ENCODE measurements at places on chromosomes 1 and 21.
A peak's percentile ranks its signal among the peaks of the same experiment; 100 is the strongest.

GRCh38 chr21:44836666-44837471 lies 19.0 kb upstream of the SUMO3 start:
- DNase-seq = peak; percentile 42

- DNase-seq = no peak
These were observed 121.3 kb downstream of the SEC16B start for GRCh38 chr1:177848577-177848976.

DNA sequence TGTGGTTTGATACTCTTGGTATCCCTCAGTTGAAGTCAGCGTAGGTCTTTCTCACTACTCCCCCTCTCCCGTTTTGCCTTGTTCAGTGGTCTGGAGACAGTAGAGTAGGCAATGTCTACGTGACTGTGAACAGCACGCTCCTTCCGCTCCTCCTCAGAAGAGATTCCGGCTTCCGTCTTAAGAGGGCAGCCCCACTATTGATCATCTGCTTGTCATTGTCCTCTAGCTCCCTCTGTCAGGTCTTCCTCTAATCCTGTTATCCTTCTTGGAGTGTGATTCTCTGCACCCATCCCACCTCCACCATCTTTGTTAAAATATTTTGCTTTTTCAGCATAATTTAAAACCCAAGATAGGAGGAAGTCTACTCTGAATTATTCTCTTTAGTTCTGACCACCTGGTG lies 129.9 kb upstream of the KCNK2 start:
- no peak for DNase-seq

- no peak for DNase-seq
These were observed 60.7 kb downstream of the ACOT7 start for GRCh38 chr1:6332821-6333220.

DNA sequence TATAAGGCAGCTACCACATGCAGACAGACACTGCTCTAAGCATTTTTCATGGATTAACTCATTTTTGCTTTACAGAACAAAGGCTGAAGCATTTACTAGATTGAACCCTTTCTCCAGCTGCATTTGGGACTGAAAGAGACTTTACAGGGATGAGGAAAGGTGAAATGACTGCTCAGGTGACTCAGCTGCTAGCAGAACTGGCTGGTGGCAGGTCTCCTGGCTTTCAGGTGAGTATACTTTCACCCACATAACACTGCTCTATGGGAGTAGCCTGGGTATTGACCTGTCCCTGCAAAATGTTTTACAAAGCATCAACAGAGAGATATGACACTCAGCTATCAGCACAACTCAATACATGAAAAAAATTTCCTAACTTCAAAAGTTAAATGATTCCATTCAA lies 2.6 kb upstream of the CCDC185 start:
- DNase-seq = no peak

DNA sequence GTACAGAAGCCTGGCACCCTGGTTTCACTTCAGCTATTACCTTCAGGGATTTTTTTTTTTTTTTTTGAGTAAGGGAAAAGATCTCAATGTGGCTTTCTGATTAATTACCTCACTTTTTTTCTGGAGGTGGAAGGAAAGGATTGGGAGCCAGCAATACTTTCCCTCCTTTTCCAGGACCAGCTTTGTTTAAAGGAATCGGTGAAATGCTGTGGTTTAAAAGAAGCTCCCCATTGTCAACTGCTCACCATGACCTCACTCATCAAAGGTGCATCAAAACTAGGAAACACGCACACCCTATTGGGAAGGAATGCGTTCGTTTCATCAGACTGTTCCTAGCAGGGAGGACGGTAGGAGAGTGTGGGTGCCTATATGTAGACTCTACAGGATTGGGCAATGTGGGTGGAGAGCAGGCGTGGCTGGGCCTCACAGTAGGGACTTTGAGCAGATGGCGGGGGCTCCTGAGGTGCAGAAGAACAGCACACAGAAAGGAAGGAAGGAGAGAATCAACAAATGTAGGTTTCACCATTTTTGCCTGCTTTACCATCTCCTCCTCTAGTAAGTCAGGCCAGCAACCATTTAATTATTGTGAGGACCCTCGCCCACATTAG lies 13.0 kb downstream of the PHGDH start:
- DNase-seq = no peak

DNA sequence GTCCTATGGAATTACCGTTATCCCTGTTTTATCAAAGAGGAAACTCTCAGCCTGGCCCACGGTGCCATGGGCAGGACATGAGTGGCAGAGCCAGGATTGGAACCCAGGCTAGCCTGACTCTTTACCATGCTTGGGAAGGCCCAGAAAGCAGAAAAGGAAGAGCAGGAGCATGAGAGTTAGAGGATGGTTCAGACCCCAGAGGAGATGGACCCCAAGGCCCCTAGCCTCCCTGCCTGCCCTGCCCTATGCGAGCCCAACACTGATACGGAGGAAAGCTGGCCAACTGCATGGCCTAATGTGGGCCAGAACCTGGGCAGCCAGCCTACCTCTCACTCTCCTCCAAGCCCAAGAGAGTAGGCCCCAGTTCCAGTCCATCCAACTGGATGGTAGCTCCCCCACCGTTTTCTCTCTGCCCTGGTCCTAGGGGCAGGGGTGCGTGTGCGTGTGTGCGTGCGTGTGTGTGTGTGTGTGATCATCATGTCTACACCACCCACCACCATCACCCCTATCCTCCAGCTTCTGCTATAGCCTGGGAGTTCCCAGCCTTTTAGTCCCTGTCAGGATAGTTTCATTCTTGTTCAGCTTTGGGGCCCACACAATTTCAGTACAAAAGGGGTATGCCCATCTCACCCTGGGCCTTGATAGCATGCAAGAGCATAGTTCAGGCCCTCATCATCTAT lies 15.4 kb upstream of the MEX3A start:
- no peak for DNase-seq

DNA sequence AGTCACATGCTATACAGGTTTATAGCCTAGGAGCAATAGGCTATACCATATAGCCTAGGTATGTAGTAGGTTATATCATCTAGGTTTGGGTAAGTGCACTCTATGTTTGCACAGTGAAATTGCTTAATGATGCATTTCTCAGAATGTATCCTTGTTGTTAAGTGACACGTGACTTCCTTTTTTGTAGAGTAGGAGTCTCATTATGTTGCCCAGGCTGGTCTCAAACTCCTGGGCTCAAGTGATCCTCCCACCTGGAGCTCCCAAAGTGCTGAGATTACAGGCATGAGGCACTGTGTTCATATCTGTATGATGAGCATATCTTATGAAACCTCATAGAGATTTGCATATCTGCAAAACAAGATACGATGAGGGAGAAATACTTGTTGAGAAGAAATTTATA lies 13.8 kb upstream of the ABCB10 start:
- DNase-seq = peak; percentile 15

DNA sequence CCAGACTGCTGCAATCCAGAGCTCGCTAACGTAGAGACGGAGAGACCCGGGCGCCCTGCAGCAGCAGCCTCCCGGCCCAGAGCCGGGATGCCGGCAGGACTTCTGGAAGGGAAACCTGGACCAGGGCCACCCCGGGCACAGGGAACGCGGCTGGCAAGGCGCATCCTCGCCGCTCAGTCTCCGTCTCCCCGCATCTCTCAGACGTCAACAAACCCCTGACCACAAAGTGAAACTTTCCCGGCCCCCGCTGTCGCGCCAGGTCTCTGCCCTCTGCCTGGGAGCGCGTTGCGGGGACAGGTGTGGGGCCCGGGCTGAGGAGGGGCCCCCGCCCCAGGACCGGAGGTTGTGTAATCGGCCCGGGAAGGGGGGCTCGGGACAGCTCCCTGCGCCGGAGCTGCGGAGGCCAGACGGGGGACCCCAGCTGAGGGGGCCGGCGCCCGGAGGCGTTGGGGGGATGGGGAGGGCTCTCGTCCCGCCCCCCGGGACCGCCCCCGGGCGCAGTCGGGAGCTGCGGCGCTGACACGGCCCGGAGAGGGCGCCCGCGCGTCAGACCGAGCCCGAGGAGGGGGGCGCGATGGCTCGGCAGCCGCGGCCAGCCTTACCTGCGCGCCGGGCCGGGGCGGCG lies 116.6 kb upstream of the HIVEP3 start:
- DNase-seq = peak; percentile 79

DNA sequence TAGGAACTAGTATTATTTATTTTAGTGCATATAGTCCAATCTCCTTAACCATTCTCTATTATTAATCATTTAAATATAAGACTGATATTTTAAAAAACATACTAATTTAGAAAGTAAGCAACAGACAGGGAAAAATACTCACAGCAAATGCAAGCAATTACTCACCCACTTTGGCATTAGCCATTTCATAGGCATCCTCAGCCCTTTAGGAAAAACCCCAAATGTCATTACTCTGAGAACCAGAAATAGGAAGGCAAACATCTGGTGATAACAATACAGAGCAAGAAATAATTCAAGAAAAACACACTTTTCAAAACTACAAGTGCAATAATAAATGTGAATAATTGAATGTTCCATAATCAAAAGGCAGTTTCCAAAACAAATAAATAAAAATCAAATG lies 545.1 kb downstream of the PLPP3 start:
- DNase-seq = no peak

DNA sequence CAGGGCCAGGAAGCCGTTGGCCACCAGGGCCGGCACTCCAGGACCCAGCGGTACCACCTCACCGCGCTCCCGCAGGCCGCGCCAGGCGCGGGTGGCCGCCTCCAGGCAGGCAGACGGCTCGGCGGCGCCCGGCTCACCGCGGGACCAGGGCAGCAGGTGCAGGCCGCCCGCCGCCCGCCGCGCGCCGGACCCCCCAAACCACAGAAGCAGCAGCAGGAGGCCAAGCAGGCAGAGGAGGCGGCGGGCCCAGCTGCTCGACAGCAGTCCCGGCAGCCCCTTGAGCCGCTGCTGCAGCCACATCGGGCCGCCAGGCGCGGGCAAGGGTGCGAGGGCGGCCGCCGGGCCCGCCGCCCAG lies 312 bp downstream of the KIAA2013 start:
- no peak for DNase-seq

- DNase-seq = no peak
These were observed 251.9 kb upstream of the LRRC7 start for GRCh38 chr1:69315823-69316222.

DNA sequence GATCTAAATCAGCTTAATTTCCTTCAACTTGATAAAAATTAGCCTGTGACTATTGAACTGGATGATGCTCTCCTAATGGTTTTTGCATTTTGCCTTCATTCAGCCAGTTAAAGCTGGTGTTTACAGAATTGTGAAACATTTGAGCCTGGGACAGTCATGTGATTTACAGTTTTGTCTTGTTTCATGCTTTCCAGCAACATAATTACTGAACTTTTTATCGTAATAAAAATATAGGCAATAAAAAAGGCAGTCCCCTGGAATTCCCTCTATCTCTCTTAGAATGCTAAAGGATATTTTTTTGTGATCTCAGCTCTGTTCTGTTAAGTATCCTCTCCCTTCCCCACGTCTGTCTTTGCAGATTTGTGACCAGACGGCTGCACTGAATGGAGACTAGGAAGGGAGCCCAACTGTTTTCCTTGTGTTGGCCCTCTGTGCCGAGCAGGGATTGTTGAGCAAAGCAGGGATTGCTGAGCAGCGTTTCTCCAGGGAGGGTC lies 70.3 kb upstream of the RGL1 start:
- DNase-seq = no peak

DNA sequence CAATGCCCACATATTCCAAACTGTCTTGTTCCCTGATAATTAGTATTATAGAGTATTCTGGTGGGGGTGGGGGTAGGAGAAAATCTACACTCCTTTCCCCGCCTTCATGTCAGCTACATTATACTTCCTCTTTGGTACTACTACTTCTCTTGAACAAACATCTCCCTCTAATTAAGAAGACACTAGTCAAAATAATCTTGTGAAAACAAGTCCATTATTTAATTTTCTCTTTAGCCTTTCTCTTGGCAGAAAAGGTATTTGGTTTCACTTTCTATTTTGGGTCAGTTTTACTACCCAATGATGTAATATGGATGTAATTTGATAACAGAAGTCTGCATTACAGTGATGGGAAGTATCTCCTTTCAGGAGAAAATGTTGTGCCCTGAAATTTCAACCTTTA lies 22.5 kb downstream of the NTMT2 start:
- peak; percentile 14 for DNase-seq

DNA sequence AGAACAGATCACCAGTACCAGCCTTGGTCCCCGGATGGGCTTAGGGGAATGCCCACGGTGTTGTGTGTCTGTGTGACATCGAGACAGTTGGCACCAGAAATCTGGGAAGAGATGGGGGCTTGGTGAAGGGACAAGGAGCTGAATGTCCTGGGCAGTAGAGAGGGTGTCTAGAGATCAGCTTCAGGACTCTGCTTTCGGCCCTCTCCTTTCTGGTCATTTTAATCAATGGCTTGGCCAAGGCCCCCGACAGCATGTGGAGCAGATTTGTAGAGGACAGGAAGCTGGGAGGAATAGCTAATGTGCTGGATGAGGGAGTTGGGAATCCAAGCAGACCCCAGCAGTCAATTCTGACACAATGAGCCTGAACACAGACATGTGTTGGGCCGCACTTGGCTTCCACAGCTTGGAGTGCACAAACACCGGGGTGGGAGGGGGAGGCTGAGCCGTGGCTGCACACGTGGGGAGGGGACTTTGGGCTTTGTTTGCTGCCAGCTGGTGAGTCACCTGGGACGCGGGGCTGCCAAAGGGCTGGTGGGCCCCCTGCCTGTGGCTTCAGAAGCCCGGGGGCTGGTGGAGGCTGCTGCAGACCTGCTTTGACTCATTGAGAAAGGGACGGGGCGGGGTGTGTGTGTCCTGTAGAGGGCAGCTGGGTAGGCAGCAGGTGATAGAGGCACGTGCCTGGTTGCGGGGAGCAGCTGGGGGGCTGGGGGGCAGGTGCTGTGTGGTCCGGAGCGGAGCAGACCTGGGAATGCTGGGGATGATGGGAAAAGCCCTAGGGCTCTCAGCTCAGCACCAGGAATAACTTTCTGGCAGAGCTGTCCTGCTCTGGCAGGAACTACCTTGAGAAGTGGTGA lies 20.9 kb downstream of the SLC1A7 start:
- peak; percentile 24 for DNase-seq

DNA sequence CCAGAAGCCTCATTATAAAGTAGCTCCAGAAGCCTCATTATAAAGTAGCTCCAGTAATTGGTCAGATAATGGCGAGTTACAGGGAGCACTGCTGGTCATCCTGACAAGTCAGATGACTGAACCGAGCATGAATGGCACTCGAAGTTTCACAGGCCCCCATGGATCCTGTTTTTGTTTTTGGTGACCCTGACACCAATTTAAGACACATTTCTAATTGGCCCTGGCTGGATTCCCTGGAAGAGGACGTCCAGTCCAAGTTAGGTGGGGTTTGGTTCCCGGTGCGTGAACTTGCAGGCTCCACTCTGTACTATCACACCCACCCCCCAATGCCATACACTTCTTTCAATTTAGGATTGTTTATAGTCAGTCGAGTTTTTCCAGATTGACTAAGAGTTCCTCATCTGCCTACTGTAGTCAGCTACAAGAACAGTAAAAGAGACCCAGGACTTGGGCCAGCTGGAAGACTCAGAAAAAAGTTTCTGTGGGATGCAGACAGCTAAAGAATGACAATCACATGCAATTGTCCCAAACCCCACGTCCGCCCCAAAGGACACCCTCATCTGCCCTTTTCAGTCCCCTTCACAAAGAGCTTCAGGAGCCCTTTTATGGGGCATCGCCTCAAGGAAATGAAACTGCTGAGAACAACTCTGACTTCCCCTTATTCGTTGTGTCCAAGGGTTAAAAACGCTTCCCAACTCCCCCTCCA lies 2.7 kb downstream of the DHRS3 start:
- DNase-seq = no peak

GRCh38 chr1:61757950-61758349 lies 15.7 kb downstream of the PATJ start:
- DNase-seq = no peak
